ENCODE measurements at places on chromosomes 6 and 20.

DNA sequence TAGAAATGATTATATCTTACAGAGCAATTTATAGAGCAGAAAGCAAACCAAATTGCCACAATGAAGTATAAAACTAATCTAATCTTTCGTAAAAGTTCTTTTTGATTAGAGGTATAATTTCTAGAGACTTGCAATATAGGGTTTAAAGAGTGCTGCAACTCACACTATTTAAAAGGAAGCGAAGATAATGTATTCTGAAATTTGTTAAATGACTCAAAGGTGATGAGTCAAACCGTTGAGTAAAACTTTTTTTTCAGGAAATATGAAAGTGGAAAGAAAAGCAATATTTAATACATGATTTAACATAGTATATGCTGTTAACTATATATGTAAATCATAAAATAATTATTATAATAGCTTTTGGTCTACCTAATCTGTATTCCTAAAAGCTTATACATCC, 133.6 kb downstream of the SYNE1 start:
- DNase-seq, result no peak
- H3K27ac ChIP-seq, result no peak overlapping the region
- H3K27me3 ChIP-seq, result no peaks in the 10 kb centered on the region
- H3K4me1 ChIP-seq, result peaks cover 3% of the 10 kb centered on the region

DNA sequence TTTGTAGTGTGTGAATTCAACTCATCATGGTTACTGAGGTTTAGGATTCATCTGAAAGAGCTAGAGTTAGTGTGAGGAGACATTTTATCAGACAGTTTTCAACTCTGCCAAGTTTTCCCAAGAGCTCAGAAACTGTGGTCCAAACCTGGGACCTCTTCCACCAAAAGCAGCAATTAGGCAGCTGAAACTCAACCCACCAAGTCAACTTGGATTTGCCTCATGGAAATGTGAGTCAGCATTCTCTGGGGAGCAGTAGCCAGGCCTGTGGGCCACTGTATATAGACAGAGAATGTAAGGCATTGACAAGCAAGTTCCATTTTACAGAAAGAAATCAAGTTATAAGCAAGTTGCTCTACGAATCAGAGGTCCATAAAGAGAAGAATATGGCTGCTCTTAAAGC, 178.8 kb upstream of the HDDC2 start:
- H3K4me3 ChIP-seq, result no peak overlapping the region
- H3K4me1 ChIP-seq, result no peaks in the 10 kb centered on the region
- H3K27ac ChIP-seq, result peak overlapping the region; percentile 31
- H3K27me3 ChIP-seq, result no peaks in the 10 kb centered on the region
- H3K36me3 ChIP-seq, result no peaks in the 10 kb centered on the region

DNA sequence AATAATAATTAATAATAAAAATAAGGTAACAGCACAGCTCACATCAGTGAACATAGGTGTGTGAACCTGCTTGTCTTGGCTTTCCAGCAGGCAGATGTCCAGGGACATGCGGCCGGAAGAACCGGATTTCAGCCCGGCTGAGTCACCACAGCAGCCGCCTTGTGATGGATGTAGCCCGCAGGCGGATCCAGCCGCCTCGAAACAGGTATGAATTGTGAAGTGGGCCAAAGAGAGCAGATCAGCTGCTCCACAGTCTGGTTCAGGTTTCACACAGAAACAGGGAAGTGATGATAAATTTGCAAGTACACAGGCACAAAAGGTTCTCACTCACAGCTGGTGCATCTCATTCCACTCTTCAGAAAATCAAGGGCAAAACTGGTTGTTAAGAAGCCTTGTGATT, 55.1 kb downstream of the ID4 start:
- no peak for DNase-seq
- H3K4me1 ChIP-seq, result no peaks in the 10 kb centered on the region
- no peaks in the 10 kb centered on the region for H3K36me3 ChIP-seq

DNA sequence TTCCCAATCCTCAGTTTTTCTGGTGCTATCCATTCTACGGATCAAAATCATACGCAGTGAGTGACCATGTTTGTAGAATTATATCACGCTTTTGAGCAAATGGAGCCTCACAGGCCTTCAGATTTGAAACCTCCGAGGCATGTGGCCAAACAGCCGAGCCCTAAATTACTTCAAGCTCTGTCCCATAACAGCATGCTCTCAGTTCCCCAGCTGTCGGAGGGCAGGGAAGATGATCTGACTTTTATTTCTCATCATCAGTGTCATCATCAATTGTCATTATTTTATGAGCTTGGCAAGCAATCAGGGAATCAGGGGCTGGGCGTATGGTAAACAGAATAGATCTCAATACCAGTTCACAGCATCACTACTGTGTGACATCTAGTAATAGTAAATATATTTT, 73.2 kb downstream of the PSMG4 start:
- peaks cover 5% of the 10 kb centered on the region for H3K4me1 ChIP-seq
- no peak overlapping the region for H3K27ac ChIP-seq
- no peaks in the 10 kb centered on the region for H3K36me3 ChIP-seq
- no peak for DNase-seq
- H3K27me3 ChIP-seq, result no peaks in the 10 kb centered on the region
- H3K4me3 ChIP-seq, result no peak overlapping the region

GRCh38 chr6:151566557-151566956, 72.7 kb downstream of the CCDC170 start:
- H3K27ac ChIP-seq, result no peak overlapping the region
- H3K27me3 ChIP-seq, result no peaks in the 10 kb centered on the region
- no peak for DNase-seq
- no peaks in the 10 kb centered on the region for H3K4me1 ChIP-seq

GRCh38 chr6:11343963-11344723, 111.7 kb upstream of the NEDD9 start:
- H3K4me1 ChIP-seq, result no peaks in the 10 kb centered on the region
- no peaks in the 10 kb centered on the region for H3K36me3 ChIP-seq
- no peak overlapping the region for H3K4me3 ChIP-seq
- no peaks in the 10 kb centered on the region for H3K27me3 ChIP-seq
- no peak overlapping the region for H3K27ac ChIP-seq

GRCh38 chr20:14470977-14471661, 133.7 kb upstream of the FLRT3 start:
- no peak overlapping the region for H3K4me3 ChIP-seq
- no peak overlapping the region for H3K27ac ChIP-seq
- no peaks in the 10 kb centered on the region for H3K27me3 ChIP-seq
- DNase-seq, result no peak

DNA sequence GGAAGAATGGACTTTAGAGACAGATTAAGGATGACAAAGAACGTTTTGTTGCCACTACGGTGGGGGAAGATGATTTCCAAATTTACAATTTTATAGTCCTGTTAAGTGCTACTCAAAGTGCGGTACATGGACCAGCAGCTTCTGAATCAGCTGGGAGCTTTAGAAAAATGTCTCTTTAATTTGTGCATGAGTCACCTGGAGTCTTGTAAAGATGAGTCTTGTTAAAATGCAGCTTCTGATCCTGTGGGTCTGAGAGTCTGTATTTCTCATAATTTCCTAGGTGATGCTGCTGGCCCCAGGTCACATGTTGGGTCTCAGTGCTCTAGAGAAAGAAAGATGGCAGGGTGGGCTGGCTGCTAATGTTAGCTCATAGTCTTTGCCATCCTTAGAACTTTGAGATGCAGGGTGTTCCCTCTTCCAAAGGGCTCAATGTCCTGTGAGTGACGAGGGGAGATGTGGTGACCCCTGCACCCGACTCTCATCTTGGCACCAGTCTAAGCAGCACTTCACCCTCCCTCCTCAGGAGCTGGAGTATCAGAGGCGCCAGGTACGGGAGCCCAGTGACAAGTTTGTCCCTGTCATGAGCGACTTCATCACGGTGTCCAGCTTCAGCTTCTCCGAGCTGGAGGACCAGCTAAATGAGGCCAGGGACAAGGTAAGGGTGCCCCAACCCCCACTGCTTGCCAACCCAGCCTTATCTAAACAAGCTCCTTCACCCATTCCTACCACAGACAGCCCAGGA, 34.5 kb downstream of the MOCS1 start:
- no peaks in the 10 kb centered on the region for H3K4me1 ChIP-seq
- no peak overlapping the region for H3K27ac ChIP-seq

DNA sequence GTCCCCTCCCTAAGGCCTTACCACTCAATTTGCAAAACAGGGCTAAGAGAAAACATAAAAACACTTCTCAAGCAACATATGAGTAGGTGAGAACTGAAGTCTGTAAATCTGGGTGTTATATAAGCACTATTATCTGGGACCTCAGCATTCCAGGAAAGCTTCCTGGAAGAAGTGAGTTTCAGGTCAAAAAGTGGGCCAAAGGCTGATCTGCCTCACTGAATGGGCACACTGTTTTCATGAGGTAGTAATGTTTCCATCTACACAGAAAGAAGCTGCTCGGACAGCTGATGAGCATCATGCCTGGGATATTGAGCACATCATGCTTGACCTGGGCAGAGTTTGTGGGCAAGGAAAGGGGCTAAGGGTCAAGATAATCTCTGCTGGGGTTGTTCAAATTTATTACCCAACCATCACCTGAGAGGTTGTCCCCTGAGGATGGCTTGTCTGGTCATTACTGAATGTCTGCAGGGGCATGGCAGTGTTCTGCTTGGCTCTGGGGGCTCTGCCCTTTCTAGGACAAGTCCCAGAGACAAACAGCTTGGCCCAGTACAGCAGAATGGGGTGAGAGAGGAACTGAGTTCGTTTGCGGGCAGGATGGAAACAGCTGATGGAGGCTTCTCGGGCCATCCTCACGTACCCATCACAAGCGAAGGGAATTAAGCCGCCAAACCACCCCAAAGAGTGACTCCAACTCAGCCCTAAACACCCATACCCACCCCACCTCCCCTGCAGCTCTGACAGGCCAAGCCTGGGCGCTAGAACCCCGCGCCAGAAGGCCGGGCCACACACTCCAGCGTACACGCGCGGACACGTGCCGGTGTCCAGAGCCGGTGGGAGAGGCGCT, 1.2 kb upstream of the SYNJ2 start:
- H3K27ac ChIP-seq, result peak overlapping the region; percentile 66
- no peaks in the 10 kb centered on the region for H3K36me3 ChIP-seq
- H3K27me3 ChIP-seq, result no peaks in the 10 kb centered on the region
- no peak for DNase-seq

GRCh38 chr20:21156266-21156665, 30.4 kb downstream of the KIZ start:
- DNase-seq, result no peak
- H3K36me3 ChIP-seq, result peaks cover 5% of the 10 kb centered on the region
- H3K27ac ChIP-seq, result no peak overlapping the region
- H3K4me1 ChIP-seq, result no peaks in the 10 kb centered on the region
- H3K4me3 ChIP-seq, result no peak overlapping the region
- no peaks in the 10 kb centered on the region for H3K27me3 ChIP-seq

- H3K4me3 ChIP-seq, result no peak overlapping the region
- peaks cover 29% of the 10 kb centered on the region for H3K4me1 ChIP-seq
- no peaks in the 10 kb centered on the region for H3K27me3 ChIP-seq
- H3K36me3 ChIP-seq, result no peaks in the 10 kb centered on the region
Measured at GRCh38 chr6:157766901-157767774, 55.9 kb upstream of the SNX9 start.
